ENCODE measurements at places on chromosomes 2 and 18.
A peak's percentile ranks its signal among the peaks of the same experiment; 100 is the strongest.

DNA sequence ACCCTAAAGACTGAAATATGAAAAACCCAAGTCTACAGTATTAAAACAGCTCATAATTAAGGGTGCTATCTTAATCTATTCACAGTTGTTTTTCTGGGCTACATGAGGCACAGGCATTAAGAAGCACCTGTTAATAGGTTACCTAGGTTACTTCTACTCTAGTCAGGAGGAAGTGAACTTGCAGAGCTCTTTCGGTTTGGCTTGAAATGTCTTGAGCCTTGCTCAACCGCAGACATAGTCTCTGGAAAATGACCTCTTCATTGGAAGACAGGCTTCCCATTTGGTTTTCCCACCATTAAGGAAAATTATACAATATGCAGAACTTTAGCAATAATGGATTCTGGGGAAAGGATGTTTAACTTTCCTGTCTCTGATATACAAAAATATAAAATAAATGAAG lies 142.3 kb upstream of the KCNJ3 start:
- DNase-seq = no peak

- DNase-seq = peak; percentile 20
These were observed 130.4 kb downstream of the COL4A4 start for GRCh38 chr2:227033471-227034148.

DNA sequence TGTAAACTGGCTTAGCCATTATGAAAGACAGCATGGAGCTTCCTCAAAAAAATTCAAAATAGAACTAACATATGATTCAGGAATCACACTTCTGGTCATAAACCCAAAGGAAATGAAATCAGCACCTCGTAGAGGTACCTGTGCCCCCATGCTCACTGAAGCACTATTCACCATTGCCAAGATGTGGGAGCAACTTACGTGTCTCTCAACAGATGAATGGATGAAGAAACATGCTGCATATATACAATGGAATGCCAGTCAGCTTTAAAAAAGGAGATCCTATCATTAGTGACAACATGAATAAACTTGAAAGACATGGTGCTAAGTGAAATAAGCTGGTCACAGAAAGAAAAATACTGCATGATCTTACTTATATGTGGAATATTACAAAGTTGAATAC lies 8.2 kb downstream of the SCTR start:
- DNase-seq = no peak

- DNase-seq = no peak
These were observed 128.0 kb downstream of the ASB1 start for GRCh38 chr2:238554468-238555315.

DNA sequence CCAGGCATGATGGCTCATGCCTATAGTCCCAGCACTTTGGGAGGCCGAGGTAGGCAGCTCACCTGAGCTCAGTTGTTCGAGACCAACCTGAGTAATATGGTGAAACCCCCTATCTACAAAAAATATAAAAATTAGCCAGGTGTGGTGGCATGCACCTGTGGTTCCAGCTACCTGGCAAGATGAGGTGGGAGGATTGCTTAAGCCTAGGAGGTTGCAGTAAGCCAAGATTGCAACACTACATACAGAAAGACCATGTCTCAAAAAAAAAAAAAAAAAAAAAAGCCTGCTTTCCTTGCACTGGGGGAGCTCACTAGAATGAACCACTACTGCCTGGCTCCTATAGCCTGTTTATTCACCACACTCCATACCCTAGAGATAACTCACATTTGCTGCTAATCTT lies 7.4 kb upstream of the MAT2A start:
- no peak for DNase-seq

- no peak for DNase-seq
These were observed 428.5 kb downstream of the NUP35 start for GRCh38 chr2:183552716-183553115.

DNA sequence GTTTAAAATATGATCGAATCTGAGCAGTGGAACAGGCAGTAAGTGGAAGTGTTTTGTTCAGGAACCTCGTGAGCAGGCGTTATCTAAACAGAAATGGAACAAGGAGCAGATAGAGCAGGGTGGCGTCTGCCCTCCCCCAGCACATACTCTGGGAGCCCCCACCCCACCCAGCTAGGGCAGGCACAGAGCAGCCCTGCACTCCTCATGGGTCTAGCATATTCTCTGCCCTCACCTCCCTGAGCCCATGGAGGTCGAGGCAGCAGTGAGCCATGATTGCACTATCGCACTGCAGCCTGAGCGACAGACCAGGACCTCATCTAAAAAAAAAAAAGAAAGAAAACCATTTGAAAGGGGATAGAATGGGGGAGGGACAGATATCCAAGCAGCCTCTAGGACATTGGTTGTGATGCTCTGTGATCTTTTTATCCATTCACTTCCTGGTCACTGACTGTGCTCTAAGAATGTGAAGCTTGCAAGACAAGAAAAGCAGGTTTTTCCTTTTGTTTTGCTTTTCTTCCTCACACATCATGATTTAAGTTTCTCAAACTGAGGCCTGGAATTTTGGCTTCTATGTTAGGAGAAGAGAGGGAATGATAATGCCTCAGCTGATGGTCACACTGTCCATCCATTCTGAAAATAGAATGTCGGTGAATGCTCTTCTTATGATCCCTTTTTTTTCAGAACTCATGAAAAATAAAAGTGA lies 3.1 kb downstream of the MLPH start:
- DNase-seq = no peak

GRCh38 chr2:156399224-156399949 lies 36.8 kb upstream of the GPD2 start:
- DNase-seq = peak; percentile 3

GRCh38 chr2:208674919-208675318 lies 268.3 kb downstream of the PTH2R start:
- no peak for DNase-seq

- DNase-seq = no peak
These were observed 70.7 kb downstream of the NABP1 start for GRCh38 chr2:191748528-191749180.

DNA sequence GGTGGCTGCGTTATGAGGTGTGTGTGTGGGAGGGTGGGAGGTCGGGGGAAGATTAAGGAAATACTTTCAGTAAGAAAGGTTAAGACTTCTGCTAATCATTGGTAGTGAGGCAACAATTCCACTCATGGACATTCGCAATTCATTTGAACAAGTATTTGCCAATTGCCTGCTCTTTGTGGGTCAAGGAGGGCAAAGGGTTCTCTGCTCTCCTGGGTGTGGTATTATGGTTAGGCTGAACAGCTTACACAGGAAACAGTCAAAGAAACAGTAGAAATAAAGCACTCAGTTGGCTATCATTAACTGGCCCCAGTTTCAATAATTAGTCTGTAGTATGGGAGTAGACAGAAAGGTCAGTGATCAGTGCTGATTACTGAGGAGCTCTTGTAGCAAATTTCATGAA lies 357.0 kb upstream of the FANCL start:
- no peak for DNase-seq

DNA sequence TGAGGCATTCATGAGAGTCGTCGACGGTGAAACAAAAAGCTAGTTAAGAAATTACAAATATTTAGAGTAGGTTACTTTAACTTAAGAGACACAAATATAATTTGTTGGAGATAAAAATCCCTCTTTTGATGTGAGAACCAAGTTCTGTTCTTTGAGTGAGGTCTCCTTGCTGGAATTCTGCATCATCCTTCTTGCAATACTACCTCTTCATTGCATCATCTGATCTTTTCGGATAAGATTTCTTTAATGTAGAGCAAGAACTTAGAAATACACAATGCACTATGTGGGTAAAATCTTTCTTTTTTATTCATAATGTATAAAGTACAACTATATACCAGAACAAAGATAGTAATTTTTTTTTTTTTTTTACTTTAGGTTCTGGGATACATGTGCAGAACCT lies 118.4 kb downstream of the ARL4C start:
- peak; percentile 65 for DNase-seq
